ENCODE measurements at places on chromosomes 2 and 18. TPM values are rescaled to one million over a fixed set of nuclear protein-coding genes. Genes with fewer than 3 reads are reported as not detected.

CD28 gene
- 0.11 TPM for total RNA-seq

PMAIP1 gene
- total RNA-seq, result 162 TPM

LRATD1 gene
- total RNA-seq, result 2.3 TPM

IL36RN gene
- not detected for total RNA-seq

RAD51AP2 gene
- 0.30 TPM for total RNA-seq

ASXL3 gene
- 0.35 TPM for total RNA-seq

C2orf15 gene
- 7.0 TPM for total RNA-seq

SLC14A1 gene
- total RNA-seq, result not detected

Measured in WTC11 (cell line).